ENCODE measurements at places on chromosomes 5 and 9.
A peak's percentile ranks its signal among the peaks of the same experiment; 100 is the strongest.

- no peak for DNase-seq
These were observed 202.1 kb downstream of the PCSK5 start for GRCh38 chr9:76092572-76092971.

DNA sequence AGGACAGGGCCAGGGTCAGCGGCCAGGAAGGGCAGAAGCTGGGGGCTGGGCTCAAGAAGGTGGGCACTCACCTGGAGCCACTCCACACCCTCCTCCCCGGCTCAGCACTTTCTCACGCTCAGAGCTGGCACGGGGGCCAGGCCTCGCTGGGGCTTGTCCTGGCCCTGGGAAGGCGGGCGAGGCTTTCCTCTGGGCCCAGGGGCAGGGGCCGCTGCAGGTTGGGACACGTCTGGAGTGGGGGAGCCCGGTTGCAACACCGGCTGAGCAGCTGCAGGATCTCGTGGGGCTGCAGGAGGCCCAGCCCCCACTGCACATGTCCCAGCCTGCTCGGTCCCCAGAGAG is 38.9 kb upstream of the EGFL7 start:
- no peak for DNase-seq

- peak; percentile 80 for DNase-seq
These were observed 49.2 kb upstream of the CPLX2 start for GRCh38 chr5:175822225-175822624.

DNA sequence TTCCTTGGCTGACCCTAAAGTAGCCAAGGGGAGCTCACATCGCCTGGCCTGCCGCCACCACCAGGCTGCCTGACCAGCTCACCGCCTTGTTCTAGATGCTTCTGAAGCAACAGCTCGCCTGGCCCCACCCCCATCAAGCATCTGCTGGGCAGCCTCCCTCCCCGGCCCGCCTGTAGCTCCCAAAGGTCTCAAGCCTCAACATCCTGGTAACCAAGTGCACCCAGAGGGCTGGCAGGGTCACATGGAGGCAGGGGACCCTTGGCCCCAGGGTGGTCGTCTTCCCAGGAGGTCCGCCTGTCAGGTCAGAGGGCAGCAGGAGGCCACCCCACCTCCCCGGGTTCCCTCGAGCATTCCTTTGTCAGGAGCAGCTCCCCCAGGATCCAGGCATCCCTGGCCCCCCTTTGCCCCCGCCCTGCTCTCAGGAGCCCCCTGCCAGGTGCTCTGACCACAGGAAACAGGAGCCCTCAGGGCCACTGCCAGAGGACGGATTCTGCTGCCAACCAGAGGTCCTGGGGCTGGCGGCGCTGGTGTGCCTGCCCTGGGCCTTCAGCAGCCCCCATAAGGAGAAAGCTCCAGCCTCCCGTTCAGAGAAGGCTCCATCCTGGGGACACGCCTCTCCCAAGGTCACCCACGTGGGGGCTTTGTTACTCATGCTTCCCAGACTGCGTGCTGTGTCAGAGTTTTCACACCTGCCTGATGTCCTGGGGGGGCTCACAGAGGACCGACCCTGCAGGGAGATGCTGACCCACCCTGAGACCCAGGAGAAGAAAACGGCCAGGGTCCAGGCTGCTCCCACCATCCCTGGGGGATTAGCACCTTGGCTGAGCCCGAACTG is 3.5 kb upstream of the LRRC14B start:
- no peak for DNase-seq

GRCh38 chr5:172667786-172668593 is 26.9 kb downstream of the NEURL1B start:
- DNase-seq = no peak

GRCh38 chr5:79025054-79025472 is 40.0 kb upstream of the ARSB start:
- DNase-seq = peak; percentile 46

DNA sequence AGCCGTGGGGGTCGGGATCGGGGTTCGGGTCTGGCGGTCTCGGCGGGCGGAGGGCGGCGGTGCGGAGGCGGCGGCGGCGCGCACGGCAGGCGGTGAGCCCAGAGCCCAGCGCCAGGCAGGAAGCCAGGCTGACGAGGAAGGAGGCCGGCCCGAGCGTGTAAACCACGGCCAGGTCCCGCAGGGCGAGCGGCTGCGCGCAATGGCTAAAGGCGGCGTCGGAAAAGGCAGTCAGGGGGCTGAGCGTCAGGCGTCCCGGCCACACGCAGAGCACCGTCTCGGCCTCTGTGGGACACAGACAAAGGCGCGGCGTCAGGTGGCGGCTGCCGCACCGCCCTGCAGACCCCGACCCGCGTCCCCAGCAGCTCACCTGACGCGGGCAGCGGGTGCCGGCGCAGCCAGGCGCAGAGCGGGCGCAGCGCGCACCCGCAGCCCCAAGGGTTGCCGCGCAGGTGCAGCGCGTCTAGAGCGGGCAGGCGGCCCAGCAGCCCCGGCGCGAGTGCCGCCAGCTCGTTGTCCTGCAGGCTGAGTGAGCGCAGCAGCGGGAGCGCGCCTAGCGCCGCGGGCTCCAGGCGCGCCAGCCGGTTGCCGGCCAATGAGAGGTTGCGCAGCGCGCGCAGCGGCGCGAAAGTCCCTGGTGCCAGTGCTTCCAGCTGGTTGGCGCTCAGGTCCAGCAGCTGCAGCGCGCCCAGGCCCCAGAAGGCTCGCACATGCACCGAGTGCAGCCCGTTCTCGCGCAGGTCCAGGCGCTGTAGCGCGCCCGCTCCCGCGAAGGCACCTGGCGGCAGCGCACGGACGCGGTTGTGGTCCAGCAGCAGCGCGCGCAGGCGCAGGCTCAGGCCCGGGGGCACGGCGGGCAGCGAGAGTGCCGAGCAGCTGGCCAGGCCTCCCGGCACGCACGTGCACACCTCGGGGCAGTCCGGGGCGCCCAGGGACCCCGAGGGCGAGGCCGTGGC is 671 bp downstream of the LRRC26 start:
- DNase-seq = peak; percentile 54

Data from activated CD4-positive, alpha-beta T cell treated with anti-CD3 and anti-CD28 coated beads, Interleukin-10, Interleukin-2, amounts not matched to agents 100 ng/mL and 50 ng/mL, durations not matched to agents 16 hours and 8 hours (primary cell).